Coronary artery (tissue), 2 donors: ENCODE measurements at places on chromosomes 11 and 22.

- no peak for DNase-seq
Measured at GRCh38 chr11:1219446-1219833, 3.4 kb upstream of the MUC5B start.

DNA sequence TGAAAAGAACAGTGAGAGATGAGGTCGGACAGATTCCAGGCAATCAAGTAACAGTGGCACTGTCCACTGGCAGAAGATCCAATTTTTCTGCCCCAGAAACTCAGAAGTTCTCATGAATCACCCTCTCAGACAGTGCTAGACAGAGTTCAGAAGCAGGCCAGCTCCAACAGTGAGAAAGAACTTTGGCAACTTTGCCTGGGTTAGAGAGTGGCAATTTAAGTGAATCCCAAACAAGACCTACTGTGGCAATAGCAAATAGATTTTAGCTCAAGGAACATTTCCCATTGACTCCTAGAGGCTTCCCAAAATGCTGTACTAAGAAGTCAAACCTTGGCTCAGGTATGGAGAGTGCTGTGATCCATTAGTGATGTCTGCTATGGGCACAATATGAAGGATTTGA, 12.3 kb downstream of the CD44 start:
- DNase-seq: no peak

- DNase-seq: no peak
Measured at GRCh38 chr11:4049006-4049405, 45.6 kb upstream of the RRM1 start.

DNA sequence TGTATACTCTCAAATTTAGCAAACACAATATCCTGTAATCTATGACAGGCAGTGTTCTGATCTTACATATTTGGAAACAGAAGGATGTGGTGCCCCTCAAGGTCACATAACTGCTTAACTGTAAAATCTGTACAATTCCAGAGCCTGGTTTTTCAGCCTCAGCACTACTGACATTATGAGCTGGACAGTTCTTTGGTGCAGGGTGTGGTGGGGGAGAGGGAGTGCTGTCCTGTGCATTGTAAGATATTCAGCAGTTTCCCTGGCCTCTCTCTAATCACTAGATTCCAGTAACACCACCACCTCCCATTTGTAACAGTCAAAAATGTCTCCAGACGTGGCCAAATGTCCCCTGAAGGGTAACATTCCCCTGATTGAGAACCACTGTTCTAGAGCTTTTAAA, 1.8 kb upstream of the OR5B21 start:
- no peak for DNase-seq

GRCh38 chr11:14132312-14132711, 169.8 kb downstream of the SPON1 start:
- no peak for DNase-seq

GRCh38 chr11:44634401-44635281, 69.2 kb downstream of the CD82 start:
- peak; percentile 78 for DNase-seq

GRCh38 chr11:31433851-31434250, 64.2 kb downstream of the DNAJC24 start:
- no peak for DNase-seq

- no peak for DNase-seq
Measured at GRCh38 chr11:12636871-12637410, 37.3 kb upstream of the TEAD1 start.

GRCh38 chr22:44661659-44662569, 40.1 kb upstream of the PRR5 start:
- DNase-seq: no peak

- DNase-seq: peak; percentile 92
Measured at GRCh38 chr22:44360668-44361381, 48.1 kb upstream of the SHISAL1 start.

GRCh38 chr22:37818409-37819104, 4.6 kb upstream of the GALR3 start:
- DNase-seq: no peak

DNA sequence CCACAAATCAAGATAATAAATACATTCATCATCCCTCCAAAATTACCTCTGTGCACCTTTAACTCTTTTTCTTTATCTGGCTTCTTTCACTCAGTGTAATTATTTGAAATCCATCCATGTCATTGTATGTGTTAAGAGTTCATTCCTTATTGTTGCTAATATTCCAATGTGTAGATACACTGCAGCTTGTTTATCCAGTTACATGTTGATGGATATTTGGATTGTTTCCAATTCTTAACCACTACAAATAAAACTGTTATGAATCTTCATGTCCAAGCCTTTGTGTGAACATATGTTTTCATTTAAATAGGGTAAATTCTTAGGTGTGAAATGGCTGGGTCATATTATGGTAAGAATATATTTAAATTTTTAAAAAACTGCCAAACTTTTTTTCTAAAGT, 323.3 kb upstream of the NCAM1 start:
- no peak for DNase-seq

DNA sequence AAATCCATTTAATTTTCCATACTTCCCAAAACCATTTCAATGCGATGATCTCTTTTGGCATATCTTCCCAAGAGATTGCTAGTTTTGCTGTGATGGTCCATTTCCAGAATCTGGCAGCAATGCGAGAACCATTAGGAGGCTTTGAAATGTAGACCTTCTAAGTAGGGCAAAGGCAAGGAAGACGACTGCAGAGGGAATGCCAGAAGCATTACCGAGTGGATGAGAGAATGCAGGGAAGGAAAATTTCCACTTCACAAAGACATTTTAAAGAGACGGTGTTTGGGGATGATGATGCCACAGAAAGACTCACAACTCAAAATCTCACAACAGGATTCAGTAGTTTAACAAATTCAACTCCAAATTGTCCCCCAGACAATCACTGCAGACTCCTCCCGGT, 471 bp upstream of the CEP126 start:
- no peak for DNase-seq

DNA sequence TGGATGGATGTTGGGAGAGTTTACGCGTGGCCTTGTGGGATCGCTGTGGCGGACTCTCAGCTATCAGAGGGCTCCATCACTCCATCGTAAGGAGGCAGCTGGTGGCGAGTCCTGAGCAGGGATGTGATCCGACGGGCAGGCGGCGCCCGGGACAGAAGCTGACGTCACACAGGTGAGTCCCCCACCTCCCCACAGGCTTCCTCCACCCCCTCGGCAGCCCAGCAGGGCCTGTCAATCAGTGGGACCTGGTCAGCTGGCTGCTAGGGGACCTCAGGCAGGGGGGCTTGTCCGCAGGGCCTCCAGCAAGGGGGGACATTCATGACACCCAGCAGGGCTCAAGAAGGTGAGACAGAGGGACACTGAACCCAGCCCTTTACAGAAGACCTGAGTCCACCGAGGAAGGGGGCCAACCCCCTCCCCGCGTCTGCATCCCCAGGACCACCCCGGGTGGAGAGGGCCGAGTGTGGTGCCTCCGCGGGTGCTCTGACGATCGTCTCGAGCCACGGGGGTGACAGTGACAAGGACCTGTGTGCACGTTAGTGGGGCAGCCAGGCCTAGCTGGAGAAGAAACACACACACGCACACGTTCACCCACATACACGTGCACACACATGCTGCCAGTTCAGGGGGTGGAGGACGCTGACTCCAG, 7.1 kb downstream of the HRAS start:
- DNase-seq: no peak

GRCh38 chr11:112725636-112726035, 235.6 kb upstream of the NCAM1 start:
- DNase-seq: no peak

GRCh38 chr11:101723371-101723770, 139.6 kb upstream of the TRPC6 start:
- no peak for DNase-seq

- DNase-seq: no peak
Measured at GRCh38 chr22:49847751-49848689, 5.6 kb upstream of the ZBED4 start.

GRCh38 chr22:21624120-21624879, 5.5 kb downstream of the YDJC start:
- no peak for DNase-seq

DNA sequence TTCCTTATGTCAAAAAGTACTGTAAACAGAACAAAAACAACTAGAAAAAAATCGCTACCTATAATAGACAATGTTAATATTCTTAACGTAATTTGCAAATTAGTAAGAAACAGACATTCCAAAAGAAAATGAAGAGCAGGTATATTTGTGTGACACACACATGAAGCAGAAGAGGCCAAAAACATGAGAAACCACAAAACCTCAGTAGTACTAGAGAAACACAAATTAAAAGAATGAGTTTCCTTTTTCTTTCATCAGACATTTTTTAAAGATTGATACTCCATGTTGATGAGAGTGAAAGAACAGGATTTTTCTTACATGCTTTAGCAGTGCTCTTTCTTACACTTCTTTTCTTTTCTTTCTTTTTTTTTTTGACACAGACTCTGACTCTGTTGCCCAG, 34.2 kb upstream of the PCF11 start:
- no peak for DNase-seq

DNA sequence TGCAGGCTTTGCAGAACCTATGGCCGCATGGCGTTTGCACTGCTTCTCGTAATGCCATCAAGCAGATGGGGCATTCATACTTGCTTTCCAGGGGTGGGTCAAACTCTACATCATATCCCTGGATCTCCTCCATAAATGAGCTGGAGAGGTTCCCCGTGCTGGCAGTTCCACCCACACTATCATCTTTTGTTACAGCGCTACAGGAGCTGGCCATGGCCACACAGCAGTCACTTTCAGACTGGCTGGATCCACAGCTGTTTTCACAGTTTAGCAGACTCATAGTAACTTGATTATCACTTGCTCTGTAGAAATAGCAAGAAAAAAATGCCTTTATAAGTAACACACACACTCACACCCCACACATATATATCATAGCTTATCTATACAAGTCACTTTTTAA, 8.8 kb downstream of the TRAF6 start:
- no peak for DNase-seq

DNA sequence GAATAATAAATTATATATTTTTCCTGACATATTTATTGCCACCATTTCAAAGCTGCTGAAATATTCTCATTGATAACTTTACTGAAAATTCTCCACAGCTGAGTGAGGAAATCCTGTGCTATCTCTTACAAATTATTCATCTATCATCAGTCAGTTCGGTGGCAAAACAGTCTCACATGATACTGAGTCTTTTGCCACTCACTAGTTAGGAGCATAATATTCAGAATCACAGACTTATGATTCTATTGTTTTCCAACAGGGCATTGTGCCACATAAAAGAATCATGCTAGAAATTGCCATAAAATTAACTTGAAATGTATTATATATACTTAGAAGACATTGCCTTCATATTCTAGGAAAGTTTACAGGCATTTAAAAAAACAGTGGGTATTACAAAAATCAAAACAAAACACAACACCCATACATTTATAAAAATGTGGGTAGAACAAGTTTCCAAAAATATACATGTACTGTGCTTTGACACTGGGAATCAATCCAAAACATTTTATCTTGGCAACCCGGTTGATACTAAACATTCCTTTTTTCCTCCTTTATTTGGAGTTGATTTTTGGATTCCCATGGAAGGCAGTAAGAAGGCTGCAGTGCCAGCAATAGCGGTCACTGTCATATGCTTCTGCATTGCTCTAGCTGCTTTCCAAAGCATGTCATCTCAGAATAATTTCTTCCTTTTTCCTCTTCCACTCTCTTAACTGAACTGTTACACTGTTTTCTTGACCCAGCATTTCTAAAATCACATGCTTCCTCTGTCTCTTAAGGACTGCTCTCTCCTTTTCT, 42.5 kb downstream of the ATG16L2 start:
- no peak for DNase-seq

GRCh38 chr11:9211322-9211721, 53.8 kb downstream of the DENND5A start:
- no peak for DNase-seq

GRCh38 chr11:2555891-2556290, 111.1 kb downstream of the KCNQ1 start:
- DNase-seq: no peak

- no peak for DNase-seq
Measured at GRCh38 chr11:94728541-94728940, 39.6 kb upstream of the AMOTL1 start.

DNA sequence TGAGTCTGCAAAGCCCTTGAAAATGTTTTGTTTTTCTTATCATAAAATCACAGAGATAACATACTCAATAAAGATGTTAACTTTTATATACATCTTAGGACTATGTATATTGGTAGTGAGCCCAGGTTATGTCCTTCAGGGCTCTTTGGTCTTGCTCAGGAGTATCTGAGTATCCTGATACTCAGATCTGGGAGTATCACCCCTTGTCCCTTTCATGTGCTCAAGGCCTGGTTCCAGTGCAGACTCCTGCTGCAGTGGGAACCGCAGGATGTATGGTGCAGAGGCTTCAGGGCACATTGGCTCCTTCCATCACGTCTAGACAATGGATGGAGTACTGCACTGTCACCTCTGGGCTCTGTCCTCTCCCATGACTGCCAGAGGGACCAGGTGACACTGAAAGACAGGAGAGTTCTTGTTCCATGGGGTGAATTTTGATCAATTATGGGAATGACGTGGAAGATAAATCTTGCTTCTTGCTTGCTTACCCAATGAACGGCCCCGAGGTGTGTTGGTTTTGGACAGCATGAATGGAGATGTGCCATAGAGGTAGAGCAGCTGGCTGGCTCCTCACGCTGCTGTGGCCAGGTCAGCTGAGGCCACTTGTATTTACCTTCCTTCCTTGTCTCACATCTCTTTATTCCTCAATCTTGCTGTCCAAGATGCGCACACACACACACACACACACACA, 215.5 kb downstream of the ARHGAP42 start:
- no peak for DNase-seq

GRCh38 chr11:13686776-13687175, 18.3 kb downstream of the FAR1 start:
- no peak for DNase-seq

DNA sequence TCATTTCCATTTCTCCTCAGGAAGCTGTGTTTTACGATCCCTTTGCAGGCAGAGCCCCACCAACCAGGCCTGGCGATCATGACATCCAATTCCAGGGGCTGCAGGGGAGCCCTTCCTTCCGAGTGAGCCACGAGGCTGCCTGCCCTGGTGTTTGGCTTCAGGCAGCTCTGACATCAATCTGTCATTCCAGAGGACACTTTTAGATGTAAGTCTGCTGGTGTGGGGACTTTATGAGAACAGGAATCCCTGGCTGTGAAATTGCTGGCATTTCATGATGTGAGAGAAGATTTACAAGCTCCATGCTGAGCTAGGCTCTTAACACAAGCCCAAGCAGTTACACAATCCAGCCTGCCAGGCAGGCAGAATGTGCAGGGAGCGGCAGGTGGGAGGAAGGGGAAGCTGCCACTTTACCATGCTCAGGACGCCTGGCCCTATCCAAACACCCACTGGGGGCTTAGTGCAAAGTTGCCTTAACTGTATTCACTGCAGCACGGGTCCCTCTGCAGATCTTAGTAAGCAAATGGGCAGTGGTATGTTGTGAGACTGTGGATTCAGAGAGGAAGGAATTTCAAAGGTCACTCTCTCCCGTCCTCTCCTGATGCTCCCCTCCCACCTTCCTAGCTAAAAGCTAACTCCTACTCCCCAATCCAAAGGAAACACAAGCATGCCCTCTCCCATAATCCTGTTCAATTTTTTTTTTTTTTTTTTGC, 43.4 kb upstream of the MICAL2 start:
- no peak for DNase-seq
